Activated naive CD4-positive, alpha-beta T cell treated with anti-CD3 and anti-CD28 coated beads for 36 hours (primary cell): ENCODE measurements at places on chromosomes 2 and 18. TPM values are rescaled to one million over a fixed set of nuclear protein-coding genes. Genes with fewer than 3 reads are reported as not detected.

MIB1 gene
- 26.2 TPM for total RNA-seq

- peaks cover 3% of the 10 kb centered on the region for H3K27me3 ChIP-seq
- no peaks in the 10 kb centered on the region for H3K36me3 ChIP-seq
- H3K4me1 ChIP-seq: peaks cover 8% of the 10 kb centered on the region
- no peak overlapping the region for H3K27ac ChIP-seq
- peak; percentile 21 for DNase-seq
These were observed 26.0 kb upstream of the SP3 start for GRCh38 chr2:173990970-173991819.

- H3K27ac ChIP-seq: no peak overlapping the region
- DNase-seq: no peak
- no peaks in the 10 kb centered on the region for H3K36me3 ChIP-seq
These were observed 227.2 kb downstream of the AFF3 start for GRCh38 chr2:99915108-99915675.

ATP8B1 gene
- not detected for total RNA-seq

DNA sequence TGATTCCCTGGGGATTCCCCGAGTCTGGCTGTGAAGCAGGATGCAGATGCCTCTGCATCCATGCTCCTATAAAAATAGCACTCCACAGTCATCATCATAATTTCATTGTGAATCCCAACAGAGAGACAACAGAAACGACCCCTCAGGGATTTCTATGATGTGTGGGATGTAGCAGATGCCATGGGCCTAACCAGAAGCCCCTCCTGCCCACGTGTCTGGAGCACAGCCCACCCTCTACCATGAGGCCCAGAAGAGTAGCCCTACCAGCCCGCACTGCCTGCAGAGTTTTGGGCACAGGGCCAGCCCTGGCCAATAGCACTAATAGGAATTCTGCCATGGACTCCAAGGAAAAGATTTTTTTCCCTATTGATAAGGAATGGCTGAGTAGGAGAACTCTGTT, 66.6 kb downstream of the GYPC start:
- peaks cover 3% of the 10 kb centered on the region for H3K36me3 ChIP-seq
- DNase-seq: no peak
- no peak overlapping the region for H3K4me3 ChIP-seq

ALPG gene
- not detected for total RNA-seq

ITGAV gene
- total RNA-seq: 4.5 TPM

NT5C1B gene
- total RNA-seq: not detected

DNA sequence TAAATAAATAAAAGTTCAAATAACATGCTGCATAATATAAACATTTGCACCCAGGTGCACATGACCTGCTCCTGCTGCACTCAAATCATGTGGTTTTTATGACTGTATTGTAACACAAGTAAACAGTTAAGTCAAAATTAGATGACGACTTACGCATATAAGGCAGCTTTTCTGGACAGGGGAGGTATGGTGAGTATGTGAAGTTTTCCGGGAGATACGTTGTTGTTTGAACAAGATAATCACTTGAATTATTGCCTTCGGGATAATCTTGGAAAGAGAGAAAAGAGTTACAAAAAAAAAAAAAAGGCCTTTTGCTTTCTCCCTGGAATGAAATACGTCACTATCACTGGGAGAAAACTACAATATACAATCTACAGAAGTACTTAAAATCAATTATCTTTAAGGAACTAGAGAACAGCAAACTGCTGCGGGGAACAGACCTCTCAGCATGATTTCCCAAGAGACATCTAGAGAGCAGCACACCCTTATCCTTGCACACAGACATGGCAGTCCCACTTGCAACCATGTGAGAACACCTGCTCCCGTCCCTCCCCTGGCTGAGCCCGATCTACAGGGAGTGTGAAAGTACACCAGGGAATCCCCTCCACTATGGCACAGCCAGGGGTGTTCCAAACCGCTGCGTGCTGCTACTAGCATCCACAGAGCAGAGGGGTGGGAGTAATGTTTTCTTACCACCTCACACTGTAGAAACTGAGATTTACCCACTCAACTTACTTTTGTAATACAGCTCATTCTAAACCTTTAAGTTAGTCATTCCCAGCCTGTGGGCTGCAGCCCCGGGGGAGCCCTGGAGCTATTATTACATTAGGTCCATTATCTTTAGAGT, 26.3 kb downstream of the B4GALT6 start:
- DNase-seq: peak; percentile 63
- H3K27me3 ChIP-seq: peaks cover 6% of the 10 kb centered on the region
- H3K27ac ChIP-seq: peak overlapping the region; percentile 34
- H3K4me3 ChIP-seq: no peak overlapping the region
- no peaks in the 10 kb centered on the region for H3K36me3 ChIP-seq

NABP1 gene
- 97.5 TPM for total RNA-seq

- no peak overlapping the region for H3K27ac ChIP-seq
- H3K4me1 ChIP-seq: peaks cover 5% of the 10 kb centered on the region
These were observed 150.6 kb downstream of the ZNF236 start for GRCh38 chr18:76972846-76973519.

GRCh38 chr2:197033222-197033621, 106.7 kb upstream of the PGAP1 start:
- peaks cover 50% of the 10 kb centered on the region for H3K4me1 ChIP-seq
- peak overlapping the region; percentile 18 for H3K27ac ChIP-seq
- H3K36me3 ChIP-seq: peaks cover 46% of the 10 kb centered on the region
- no peak overlapping the region for H3K4me3 ChIP-seq
- DNase-seq: no peak

GRCh38 chr2:75100011-75100800, 99.1 kb downstream of the TACR1 start:
- H3K27me3 ChIP-seq: no peaks in the 10 kb centered on the region
- no peaks in the 10 kb centered on the region for H3K4me1 ChIP-seq
- no peak overlapping the region for H3K27ac ChIP-seq
- no peak for DNase-seq
- H3K4me3 ChIP-seq: no peak overlapping the region

TGFA gene
- 0.64 TPM for total RNA-seq
